Brain pericyte (primary cell): ENCODE measurements at places on chromosomes 11 and 22.

GRCh38 chr11:86990031-86990430 lies 34.8 kb upstream of the FZD4 start:
- no peak for DNase-seq

GRCh38 chr22:29306835-29307595 lies 565 bp downstream of the GAS2L1 start:
- DNase-seq: no peak

- no peak for DNase-seq
Measured at GRCh38 chr11:88418508-88418907, 81.0 kb upstream of the CTSC start.

DNA sequence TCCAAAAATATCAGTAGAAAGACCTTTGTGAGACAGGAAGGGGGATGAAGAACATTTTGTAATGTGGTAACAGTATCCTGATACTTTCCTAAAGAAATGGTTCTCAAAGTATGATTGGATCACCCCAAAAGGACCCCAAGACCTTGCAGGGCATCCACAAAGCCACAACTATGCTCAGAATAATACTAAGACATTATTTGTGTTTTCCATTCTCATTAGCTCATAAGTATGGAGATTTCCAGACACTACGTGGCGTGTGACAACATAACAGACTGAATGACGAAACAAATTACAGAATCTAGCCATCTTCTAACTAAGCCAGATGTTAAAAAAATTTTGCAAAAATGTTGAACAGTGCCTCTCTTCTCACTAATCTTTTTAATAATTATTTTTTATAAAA lies 24.9 kb downstream of the CHEK2 start:
- no peak for DNase-seq
